ENCODE measurements at places on chromosomes 5 and 9.

DNA sequence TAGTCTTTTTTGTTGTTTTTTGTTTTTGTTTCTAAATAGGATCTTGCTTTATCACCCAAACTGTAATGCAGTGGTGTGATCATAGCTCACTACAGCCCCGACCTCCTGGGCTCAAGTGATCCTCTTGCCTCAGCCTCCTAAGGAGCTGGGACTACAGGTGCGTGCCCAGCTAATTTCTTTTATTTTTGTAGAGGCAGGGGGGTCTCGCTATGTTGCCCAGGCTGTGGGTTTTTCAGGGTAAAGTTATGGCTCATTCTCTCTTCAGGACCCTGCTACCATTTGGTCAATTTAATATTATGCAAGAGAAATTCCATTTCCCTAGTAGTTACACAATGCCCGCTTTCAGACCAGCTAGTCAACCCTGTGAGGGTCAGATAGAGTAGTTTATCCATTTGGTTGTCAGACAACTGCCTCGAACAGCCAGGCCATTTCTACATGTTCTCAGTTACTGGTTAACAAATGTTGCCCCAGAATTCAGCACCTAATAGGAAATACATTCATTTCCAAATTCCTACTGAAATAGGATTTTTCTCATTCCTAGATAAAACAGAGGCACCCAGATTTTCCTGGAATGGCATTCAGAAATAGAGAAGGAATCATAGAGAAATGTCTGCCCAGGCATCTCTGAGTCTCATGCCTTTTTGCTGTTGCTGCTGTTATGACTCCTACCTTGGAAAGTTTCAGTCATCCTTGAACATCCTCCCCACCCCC is 6.4 kb upstream of the GLIS3 start:
- no peak for DNase-seq

GRCh38 chr5:21070858-21071257 is 1082.9 kb upstream of the CDH18 start:
- DNase-seq = no peak

DNA sequence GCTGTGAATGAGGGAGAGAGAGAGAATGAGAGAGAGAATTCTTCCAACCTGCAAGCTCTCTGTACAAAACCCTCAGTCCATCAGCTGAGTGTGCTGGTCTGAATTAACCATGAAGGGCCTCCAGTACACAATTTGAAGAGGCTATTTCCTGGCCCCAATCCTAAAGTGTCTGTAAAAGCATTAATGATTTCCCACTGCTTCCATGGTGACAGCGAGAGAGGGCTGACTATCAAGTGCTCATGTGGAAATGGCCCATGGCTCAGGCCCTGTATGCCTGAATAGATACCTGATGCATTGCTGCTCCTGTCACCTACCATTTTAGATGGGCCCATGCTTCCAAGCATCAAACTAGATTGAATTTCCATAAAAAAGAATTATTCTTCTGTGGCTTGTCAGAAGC is 592.4 kb downstream of the KIF4B start:
- DNase-seq = no peak

- no peak for DNase-seq
Measured at GRCh38 chr5:142006363-142007236, 6.2 kb downstream of the GNPDA1 start.

DNA sequence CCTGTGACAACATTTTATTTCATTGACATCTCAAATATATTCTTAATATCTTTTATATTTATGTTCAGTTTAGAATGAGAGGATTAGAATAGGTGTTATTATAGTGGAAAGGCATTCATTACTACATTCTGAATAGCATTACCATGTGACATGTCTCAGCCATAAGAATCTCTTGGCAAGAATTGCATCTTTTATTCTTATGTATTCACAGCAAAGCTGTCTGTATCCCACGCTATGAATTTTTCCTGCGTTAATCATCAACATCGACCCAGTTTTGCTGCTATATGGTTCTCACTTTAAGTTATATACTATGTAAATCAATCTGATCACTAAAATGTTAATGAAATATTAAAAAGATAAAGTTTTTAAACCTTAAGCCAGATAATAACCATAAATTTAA is 248.6 kb downstream of the TMEM232 start:
- DNase-seq = no peak

- DNase-seq = no peak
Measured at GRCh38 chr9:77798140-77798539, 150.0 kb upstream of the GNA14 start.

- DNase-seq = no peak
Measured at GRCh38 chr9:112378328-112379176, 1.4 kb upstream of the HSDL2 start.

DNA sequence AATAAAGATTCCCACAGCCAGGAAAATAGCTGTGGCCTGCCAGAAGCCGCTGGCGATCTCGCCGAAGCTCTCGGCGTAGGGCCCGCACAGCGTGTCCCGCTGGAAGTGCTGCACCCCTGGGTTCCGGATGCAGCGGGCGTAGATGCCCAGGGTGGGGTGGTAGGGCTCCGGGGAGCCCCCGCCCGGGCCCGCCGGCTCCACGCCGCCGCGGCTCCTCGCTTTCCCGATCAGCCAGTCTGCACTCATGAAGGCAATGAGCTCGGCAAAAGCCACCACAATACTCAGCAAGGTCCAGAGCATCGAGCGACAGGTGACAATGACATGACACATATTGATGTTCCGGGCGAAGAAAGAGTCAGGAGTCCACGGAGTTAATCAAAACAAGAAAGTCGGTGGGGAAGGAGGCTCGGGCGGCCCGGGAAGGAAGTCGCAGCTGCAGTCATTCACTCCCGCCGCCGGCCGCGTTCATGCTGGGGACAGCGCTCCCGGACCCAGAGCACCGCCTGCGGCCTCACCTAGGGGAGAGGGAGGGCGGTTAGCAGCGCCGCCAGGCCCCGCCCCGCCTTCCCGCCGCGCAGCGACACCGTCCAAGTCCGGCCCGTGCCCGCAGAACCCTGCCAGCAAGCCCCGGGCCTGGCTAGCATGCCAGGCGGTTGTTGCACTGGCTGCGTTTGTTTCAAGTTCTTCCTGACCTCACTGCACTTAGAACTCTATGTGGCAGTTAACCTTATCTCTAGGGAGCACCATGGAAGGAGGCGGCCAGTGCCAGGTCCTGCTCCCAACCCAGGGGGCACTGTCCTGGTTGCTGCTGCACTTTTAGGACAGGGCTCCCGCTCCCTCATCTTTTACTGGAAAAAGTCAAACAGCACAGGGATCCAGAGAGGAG is 138.4 kb downstream of the LHFPL2 start:
- peak; percentile 57 for DNase-seq

DNA sequence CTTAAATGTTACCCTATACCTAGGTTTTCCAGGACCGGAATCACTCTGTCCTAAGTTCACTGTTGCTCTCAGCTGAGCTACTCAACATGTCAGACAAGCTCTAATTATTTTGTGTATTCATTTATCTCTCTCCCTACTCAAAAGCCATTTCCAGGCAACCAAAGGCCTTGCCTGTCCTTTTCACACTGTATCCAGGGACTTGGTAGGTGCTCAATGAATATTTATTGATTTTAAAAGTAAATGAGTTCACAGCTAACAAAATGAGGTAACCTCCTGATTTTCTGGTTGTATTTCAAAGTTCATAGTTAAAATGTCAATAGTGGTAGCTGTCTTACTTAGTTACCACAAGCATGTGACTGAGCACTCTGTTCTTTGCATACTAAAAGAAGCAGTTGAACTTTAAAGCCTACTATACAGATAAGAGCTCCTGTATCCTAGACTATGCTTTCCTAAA is 522.2 kb downstream of the ACTL7B start:
- DNase-seq = no peak

DNA sequence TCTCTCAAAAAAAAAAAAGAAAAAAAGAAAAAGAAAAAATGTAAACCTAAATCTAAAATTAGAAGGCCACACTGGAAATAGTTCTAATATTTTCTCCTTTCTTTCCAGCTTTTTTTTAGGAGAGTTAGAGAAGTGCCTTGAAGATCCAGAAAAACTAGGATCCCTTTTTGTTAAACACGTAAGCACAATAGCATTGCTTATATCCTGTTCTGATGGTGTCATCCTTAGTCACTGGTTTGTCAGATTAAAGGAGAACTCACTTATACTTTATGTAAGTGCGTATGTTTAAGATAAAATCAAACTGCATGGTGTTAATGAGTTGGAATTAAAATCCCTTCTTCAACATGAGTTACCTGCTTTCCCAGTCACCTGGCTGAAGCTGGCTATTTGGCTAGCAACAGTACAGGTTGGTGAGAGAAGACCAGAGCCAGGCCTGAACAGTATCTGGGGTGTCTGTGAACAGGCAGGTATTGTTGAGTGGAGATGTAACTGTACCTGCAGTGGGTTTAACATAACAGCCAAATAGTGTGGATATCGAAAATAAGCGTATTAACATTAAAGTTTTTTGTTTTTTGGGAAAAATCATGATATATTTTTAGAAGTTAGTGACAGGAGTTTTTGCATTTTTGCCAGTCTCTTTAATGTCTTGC is 104.7 kb upstream of the OTULINL start:
- DNase-seq = no peak

- DNase-seq = no peak
Measured at GRCh38 chr9:111744363-111744762, 50.4 kb downstream of the SHOC1 start.

Data from muscle of arm (tissue), 14 donors.